WTC11 (cell line): ENCODE measurements at places on chromosomes 3 and 15. TPM values are rescaled to one million over a fixed set of nuclear protein-coding genes. Genes with fewer than 3 reads are reported as not detected.

The TEX9 gene
- total RNA-seq: 10.2 to 12.2 TPM (median 11.1 TPM) in 3 replicates

The LSMEM2 gene
- total RNA-seq: 0.41 to 0.60 TPM (median 0.57 TPM) in 3 replicates

GRCh38 chr15:78179906-78180305, 30.7 kb downstream of the IDH3A start:
- H3K4me1 ChIP-seq: peaks cover 7% of the 10 kb centered on the region
- no peaks in the 10 kb centered on the region for H3K36me3 ChIP-seq
- no peaks in the 10 kb centered on the region for H3K27me3 ChIP-seq
- no peak for DNase-seq

GRCh38 chr3:190586631-190587011, 72.7 kb downstream of the IL1RAP start:
- peaks cover 15% of the 10 kb centered on the region for H3K4me1 ChIP-seq
- H3K4me3 ChIP-seq: no peak overlapping the region
- H3K36me3 ChIP-seq: no peaks in the 10 kb centered on the region
- no peaks in the 10 kb centered on the region for H3K27me3 ChIP-seq
- no peak for DNase-seq

DNA sequence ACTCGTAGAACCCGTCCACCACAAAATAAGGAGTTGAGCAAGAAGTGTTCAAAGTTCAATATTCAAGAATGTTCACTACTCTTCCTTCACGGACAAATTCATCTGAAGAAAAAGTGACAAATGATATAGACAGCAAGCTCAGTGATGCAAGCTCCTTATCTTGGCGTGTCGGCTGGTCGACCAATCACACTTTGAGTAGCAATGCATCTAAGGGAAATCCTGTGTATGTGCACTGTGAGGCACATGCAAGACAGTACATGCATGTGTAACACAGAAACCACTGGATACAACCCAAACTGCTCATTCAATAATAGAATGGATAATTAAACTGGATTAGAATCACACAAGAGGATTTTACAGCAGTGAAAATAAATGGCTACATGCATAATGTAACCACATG, 64.4 kb upstream of the CSPG5 start:
- H3K4me1 ChIP-seq: no peaks in the 10 kb centered on the region
- no peak overlapping the region for H3K27ac ChIP-seq
- H3K36me3 ChIP-seq: peaks cover 37% of the 10 kb centered on the region
- no peak for DNase-seq
- no peaks in the 10 kb centered on the region for H3K27me3 ChIP-seq
- H3K4me3 ChIP-seq: no peak overlapping the region

DNA sequence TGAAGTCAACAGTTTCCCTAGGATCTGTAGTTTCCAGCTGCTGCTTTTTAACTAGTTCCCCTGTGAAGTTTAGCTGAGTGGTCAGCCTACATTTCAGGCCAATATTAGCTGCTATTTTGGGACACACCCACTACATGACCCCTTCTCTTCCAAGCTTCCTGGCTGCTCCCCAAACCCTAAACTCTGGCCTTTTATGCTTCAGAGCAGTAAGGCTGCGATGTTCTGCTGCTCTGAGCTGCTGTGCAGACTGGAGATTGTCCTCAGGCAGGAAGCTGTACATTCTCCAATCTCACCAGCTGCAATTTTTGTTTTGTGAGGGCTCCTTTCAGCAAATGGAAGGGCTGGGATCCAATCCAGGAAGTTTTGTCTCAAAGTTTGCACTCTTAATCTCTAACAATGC, 48.0 kb upstream of the WDR72 start:
- H3K27me3 ChIP-seq: no peaks in the 10 kb centered on the region
- H3K36me3 ChIP-seq: no peaks in the 10 kb centered on the region
- H3K4me1 ChIP-seq: no peaks in the 10 kb centered on the region
- no peak overlapping the region for H3K27ac ChIP-seq
- H3K4me3 ChIP-seq: no peak overlapping the region
